Hepatocyte (in vitro differentiated cells): ENCODE measurements at places on chromosomes 7 and 10.

GRCh38 chr7:86667732-86668131 is 24.0 kb downstream of the GRM3 start:
- DNase-seq = no peak

DNA sequence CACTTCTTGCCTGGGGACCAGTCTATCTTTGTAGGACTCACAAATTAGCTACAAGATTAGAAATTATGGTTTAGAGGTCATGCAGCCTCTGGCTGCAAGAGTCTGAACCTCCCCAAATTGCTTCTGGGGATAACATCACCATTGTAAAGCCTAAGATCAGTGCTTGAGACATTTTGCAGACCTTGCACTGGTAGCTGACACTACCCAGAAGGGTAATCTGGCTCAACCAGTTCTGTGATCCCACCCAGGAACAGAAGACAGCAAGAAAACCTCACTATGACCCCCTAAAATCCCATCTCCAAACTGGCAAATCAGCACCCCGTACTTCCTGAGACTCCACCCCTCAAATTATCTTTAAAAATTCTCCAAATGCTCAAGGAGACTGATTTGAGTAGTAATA is 58.2 kb upstream of the CDK13 start:
- no peak for DNase-seq

- no peak for DNase-seq
Measured at GRCh38 chr10:8316284-8316683, 261.8 kb downstream of the GATA3 start.

- no peak for DNase-seq
Measured at GRCh38 chr7:93030605-93031225, 87.1 kb downstream of the SAMD9 start.

GRCh38 chr10:73054286-73054685 is 42.4 kb downstream of the P4HA1 start:
- DNase-seq = no peak

- DNase-seq = no peak
Measured at GRCh38 chr10:78513330-78513729, 479.7 kb downstream of the RPS24 start.

DNA sequence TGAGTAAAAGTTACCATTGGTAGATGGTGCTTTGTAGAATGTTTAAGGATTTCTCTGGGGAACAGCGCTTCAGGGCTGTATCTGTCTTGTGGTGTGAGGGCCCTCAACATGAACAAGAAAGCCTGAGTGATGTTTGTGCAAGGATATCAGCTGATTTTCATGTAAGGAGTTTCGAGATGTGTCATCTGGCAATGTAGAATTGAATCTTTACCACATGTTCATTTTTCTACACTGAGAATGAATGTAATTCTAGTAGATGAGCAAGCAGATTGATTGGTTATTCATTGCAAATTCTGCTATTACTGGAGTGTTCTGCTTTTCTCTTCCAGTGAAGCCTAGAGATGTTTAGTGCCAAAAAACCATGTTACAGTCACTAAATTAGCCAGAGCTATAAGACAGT is 87.7 kb downstream of the ST7 start:
- DNase-seq = no peak

- DNase-seq = no peak
Measured at GRCh38 chr7:112143582-112143981, 62.6 kb downstream of the DOCK4 start.

- DNase-seq = peak; percentile 56
Measured at GRCh38 chr7:95886501-95887090, 114.2 kb downstream of the DYNC1I1 start.

- no peak for DNase-seq
Measured at GRCh38 chr7:2927592-2927991, 83.5 kb upstream of the GNA12 start.

DNA sequence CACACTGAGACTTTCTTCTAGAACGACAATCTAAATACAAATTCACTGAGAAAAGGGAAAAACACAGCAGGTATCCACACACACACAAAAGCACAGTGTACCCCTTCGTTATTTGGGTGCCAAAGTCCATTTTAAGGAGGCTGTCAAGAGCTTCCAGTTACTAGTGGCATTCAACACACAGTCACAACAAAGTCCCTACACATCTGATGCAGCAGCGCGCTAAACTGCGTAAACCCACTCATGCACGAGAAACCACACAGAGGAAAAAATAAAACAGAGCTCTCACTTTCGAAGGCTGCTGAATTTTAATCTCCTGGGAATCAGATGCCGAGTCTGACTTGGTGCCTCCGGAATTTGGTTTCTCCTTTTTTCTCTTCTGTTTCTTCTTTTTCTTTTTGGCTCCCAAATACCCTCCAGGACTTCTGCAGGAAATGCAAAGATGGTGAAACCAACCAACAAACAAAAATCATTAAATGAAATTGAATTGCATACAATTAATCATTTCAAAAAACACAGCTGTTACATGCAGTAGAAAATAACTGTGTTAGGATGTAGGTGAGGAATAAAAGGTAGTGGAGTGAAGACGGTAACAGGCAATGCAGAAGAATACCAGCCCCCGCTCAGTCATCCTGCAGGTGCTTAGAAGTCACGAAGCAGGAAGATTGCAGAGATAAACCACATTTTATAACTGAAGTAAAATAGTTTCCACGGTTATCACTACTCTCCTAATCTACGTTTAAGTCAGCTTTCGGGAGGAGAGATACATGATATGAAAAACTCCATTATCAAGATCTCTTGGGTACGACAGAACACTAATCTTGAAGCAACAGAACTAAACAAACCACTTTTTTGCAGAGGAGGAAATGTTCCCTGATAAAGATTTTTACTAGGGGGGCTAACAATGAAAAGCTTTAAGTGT is 27.1 kb downstream of the NMT2 start:
- no peak for DNase-seq

DNA sequence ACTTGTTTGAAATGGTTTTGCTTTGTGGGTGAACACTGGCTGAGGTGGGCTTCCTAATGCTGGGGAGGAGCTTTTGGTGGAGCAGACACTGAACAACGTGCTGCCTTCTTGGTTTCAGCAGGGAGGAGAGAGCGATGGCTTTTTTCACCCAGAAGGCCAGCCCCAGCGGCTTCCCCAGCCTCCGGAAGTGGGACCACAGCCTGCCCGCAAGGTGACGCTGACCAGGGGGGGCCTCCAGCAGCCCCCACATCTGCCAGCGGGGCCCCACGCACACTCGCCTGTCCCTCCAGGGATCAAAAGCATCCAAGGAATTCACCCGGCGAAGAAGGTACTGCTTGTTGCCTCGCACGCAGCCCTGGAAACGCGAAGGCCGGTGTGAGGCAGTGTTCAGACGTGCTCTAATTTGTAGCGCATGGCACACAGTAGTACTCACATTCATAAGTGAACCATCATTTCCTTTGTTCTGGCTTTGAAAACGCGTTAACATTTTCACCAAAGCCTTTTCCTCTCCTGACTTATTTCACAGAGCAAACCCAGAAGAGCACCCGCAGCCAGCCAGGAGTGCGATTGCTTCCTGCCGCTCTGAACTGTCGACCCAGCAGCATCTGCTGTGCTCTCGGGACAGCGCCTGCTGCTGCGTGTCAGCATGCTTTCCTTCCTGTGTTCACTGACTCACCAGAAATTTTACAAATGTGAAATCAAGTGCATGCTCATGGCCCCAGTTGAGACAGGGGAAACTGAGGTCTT is 48.4 kb downstream of the SHH start:
- DNase-seq = peak; percentile 45

DNA sequence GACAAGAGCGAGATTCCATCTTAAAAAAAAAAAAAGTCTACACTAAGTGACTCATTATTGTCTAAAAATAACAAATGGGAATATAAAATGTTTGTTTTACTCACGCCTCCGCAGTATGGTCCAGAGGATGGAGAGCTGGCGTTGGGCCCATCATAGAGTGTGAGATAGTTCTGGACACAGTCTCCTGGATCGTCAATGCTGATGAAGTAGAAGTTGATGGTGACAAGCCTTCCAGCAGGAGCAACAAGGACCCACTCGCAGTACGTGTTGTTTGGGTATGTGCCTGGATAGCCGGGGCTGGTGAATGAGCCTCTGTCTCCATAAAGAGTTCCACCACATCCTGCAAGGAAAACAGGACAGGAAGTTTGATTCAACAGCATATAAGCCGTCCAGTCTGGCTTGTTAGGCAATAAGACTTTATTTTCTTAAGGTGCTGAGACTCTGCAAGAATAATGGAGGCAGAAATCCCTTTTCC is 11.5 kb upstream of the RSU1 start:
- DNase-seq = no peak

DNA sequence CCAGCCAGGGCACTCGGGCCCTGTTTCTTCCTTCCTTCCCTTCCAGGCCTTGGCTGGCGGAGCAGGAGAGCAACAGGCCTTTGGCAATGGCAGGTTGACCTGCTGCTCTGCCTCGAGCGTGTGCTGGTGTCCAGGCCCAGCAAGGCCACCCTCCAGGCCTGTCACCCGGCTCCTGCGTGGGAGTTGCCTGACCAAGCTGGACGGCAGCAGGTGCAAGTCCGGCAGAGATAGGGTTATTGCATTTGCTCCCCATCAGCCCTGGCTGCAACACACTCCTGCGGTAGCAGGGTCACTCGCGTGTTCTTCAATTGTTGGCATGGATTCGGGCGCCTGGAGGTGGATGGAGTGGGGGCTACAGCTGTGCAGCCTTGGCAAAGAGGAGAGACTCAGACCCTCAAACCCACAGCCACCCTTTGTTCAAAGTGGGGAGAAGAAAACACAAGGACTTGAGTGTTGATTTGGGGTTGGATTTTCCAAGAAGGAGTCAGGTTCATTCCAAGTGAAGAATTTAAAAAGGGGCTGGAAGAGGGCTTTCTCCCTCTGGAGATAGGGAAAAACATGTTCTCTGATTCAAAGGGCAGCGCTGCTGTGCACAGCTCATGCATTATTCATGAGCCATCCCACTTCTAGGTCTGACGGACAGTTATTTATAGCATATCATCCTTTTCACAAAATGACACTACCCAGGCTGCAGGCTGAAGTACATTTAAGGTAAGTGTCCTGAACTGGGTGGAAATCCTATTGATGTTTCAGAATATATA is 64.2 kb upstream of the PITRM1 start:
- no peak for DNase-seq

GRCh38 chr10:131983780-131984179 is 2.1 kb upstream of the BNIP3 start:
- DNase-seq = peak; percentile 57

GRCh38 chr7:46224363-46224762 is 303.3 kb upstream of the IGFBP3 start:
- DNase-seq = no peak

- DNase-seq = no peak
Measured at GRCh38 chr10:33277135-33277536, 57.3 kb downstream of the NRP1 start.

DNA sequence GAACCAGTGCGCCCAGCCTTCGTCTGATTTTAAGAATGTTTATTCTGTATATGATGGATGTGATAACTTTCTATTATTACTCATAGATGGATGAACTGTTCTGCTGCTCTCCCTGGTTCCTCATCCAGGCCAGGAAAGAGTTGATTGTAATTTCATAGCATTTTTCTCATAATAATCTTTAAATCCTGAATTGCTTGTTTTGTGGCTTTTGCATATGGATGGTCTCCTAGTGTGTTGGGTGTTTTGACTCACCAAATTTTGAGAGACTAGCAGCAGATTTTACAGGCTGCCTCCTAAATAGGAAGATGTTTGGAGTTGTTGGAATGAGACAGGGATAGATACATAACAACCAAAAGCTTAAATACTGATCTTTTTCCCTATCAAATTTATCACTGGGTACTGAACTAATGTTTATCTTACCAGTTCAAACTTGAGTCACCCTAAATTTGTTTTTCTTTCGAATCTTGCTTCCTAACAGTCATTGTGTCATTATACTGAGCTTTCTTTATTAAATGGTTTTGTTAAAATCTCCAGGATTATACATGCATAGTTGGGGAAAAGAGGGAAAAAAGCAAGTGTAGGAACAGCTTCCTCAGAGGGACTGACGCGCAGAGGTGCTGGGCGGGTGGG is 106.0 kb upstream of the GATA3 start:
- no peak for DNase-seq

GRCh38 chr7:29565224-29565630 is 1.6 kb downstream of the PRR15 start:
- no peak for DNase-seq

DNA sequence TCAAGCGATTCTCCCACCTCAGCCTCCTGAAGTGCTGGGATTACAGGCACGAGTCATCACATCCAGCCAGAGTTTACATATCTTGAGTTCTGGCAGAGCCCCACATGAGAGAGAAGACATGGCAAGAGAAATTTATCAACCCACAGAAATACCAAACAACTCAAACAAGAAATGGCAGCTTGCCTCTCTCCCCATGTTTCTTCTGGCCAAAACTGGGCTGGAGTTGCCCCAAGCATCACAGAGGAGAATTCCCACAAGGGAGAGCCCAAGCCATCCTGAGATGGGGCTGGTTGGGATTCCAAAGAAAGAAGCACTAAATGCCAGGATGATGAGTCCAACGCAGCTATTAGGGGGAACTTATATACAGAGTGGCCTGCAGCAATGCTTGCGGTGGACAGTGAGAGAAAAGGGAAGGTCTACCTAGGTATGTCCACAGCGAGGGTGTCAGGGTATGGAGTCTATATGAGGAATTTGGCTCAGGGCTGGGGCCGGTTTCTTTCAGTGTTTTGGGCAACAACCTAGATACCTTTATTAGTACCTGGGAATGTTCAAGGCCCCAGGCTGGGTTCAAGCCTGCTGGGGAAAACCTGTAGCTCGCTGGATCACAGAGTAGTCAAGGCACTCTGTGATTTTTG is 14.5 kb upstream of the PAX4 start:
- no peak for DNase-seq

DNA sequence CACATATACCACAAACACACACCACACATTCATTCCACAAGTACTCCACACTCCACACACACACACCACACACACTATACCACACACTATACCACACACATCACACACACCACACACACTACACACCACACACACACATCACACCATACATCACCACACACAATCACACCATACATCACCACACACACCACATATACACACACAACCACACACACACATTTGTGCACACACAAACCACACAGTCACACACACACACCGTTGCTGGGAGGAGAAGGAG is 112.8 kb downstream of the PTPN20 start:
- no peak for DNase-seq

- DNase-seq = no peak
Measured at GRCh38 chr7:96495751-96496216, 173.9 kb upstream of the SLC25A13 start.

DNA sequence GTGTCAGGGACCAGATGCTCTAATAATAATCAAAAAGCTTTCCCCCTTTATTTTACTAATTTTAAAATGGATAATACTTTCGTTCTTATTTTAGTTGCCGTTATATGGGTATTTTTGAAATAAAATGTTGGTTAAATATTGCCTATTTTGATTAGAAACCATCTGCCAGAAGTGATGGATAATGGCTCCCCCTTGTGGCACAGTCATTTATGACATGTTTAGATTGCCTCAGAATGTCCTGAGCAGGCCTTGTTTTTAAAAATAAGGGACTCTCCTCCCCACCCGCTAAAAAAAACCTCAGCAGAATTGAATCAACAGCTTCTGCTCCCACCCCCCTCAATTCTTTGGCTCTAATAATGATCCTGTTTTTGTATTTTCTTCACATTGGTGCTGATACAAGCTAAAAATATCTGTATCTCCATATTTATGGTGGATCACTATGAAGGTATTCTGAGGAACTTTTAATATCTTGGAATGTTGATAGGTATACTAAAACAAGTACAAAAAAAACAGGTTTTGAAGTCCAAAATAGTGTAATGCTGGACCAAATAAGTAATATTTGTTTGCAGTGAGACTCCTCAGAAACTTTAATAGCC is 38.8 kb downstream of the TMEM60 start:
- DNase-seq = peak; percentile 79

GRCh38 chr7:132164558-132165125 is 411.6 kb downstream of the PLXNA4 start:
- no peak for DNase-seq
